ENCODE measurements at places on chromosomes 2 and 18. TPM values are rescaled to one million over a fixed set of nuclear protein-coding genes. Genes with fewer than 3 reads are reported as not detected.

SPHKAP gene
- not detected for total RNA-seq

MBD2 gene
- 164 TPM for total RNA-seq

DBI gene
- total RNA-seq, result 126 TPM

SEPTIN2 gene
- total RNA-seq, result 217 TPM

PLEKHA3 gene
- total RNA-seq, result 30.9 TPM

CHRNG gene
- not detected for total RNA-seq

C2orf78 gene
- total RNA-seq, result not detected

FAM110C gene
- 6.6 TPM for total RNA-seq

TRAPPC8 gene
- total RNA-seq, result 40.6 TPM

GNLY gene
- total RNA-seq, result 330 TPM

UGT1A8 gene
- not detected for total RNA-seq

CAD gene
- 72.3 TPM for total RNA-seq

EFR3B gene
- 0.07 TPM for total RNA-seq

MZT2B gene
- total RNA-seq, result 302 TPM

ERCC3 gene
- 58.1 TPM for total RNA-seq

WNT10A gene
- 0.29 TPM for total RNA-seq

NPPC gene
- total RNA-seq, result not detected

SNRNP27 gene
- total RNA-seq, result 55.1 TPM

DHRS9 gene
- 0.12 TPM for total RNA-seq

SLC14A1 gene
- total RNA-seq, result 0.59 TPM

CENPA gene
- 27.7 TPM for total RNA-seq

RAD51AP2 gene
- total RNA-seq, result not detected

COLEC12 gene
- total RNA-seq, result not detected

DSC2 gene
- not detected for total RNA-seq

PLGLB1 gene
- 4.0 TPM for total RNA-seq
